ENCODE measurements at places on chromosomes 4 and X. TPM values are rescaled to one million over a fixed set of nuclear protein-coding genes. Genes with fewer than 3 reads are reported as not detected.

SPP1 gene
- polyA plus RNA-seq, result 0.82 TPM

PPEF2 gene
- polyA plus RNA-seq, result not detected

DGKK gene
- 0.02 TPM for polyA plus RNA-seq

FSTL5 gene
- polyA plus RNA-seq, result 0.10 TPM

GAGE12C gene
- polyA plus RNA-seq, result not detected

PWWP3B gene
- polyA plus RNA-seq, result not detected

NDNF gene
- not detected for polyA plus RNA-seq

SLC4A4 gene
- not detected for polyA plus RNA-seq
